ENCODE measurements at places on chromosomes 1 and 21.

- DNase-seq = no peak
Observed at GRCh38 chr21:34690041-34690792, 21.4 kb downstream of the CLIC6 start.

- DNase-seq = no peak
Observed at GRCh38 chr1:214537872-214538473, 13.4 kb downstream of the PTPN14 start.

DNA sequence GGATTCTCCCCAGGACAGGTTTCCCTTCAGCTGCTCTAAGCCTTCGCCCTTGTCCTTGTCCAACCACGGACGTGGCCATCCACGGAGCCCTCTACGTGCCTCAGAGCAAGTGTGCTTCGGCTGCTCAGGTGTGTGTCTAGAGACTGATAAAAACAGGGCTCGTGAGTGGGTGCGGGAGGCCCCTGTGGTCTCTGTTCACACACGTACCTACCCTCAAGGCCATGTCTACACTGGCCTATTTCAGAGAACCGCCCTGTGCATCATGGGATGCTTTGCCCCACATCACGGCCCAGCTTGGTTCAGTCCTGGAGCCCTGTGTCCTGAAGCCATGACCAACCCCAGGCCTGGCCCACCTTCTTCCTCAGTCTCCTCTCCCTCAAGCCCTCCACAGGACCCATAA lies 24.6 kb upstream of the RUNX3 start:
- DNase-seq = no peak

GRCh38 chr1:88678405-88678804 lies 5.7 kb upstream of the PKN2 start:
- no peak for DNase-seq

GRCh38 chr1:167706931-167707877 lies 14.6 kb upstream of the MPZL1 start:
- no peak for DNase-seq

- no peak for DNase-seq
Observed at GRCh38 chr1:11204396-11205190, 15.4 kb downstream of the ANGPTL7 start.

- no peak for DNase-seq
Observed at GRCh38 chr1:106780806-106781569, 275.5 kb upstream of the PRMT6 start.

GRCh38 chr1:173865468-173866164 lies 2.2 kb downstream of the GAS5 start:
- DNase-seq = no peak

- no peak for DNase-seq
Observed at GRCh38 chr1:236204656-236205055, 62.3 kb downstream of the GPR137B start.

GRCh38 chr1:211331011-211331709 lies 4.5 kb downstream of the TRAF5 start:
- no peak for DNase-seq

Measured in HS-27A (cell line).